ENCODE measurements at places on chromosomes 3 and 15. TPM values are rescaled to one million over a fixed set of nuclear protein-coding genes. Genes with fewer than 3 reads are reported as not detected.

DNA sequence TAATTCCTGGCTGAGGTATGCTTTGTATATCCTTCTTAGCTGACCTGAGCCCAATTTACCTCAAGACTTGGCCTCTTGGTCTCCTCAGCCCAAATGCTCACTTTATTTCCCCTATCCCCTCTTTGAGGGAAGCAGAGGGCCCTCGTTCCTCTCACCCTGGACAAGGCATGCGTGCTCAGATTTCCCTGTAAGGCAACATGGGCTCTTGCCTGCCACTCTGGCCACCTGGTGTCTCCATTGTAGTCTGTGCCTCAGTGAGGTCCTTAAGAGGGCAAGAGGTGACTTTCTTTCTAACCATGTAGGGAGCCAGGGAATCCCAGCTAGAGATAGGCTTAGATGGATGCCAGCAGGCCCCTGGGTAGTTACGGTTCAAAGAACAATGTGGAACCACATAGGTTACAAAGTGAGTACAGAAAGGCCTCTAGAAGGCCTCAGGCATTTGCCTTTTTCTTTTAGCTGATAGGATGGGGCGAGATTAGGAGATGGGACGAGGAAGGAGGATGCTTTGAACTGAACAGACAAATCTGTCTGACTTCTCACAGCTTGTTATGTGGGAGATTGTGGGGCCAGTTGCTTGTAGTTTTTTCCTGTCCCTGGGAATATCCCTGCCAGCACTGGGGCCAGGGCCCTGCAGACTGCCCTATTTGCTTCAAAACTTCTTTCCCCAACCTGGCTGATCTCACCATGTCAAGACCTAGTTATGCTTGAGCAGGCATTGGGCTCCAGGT is 1.1 kb upstream of the INTS14 start:
- DNase-seq = peak; percentile 18

DNA sequence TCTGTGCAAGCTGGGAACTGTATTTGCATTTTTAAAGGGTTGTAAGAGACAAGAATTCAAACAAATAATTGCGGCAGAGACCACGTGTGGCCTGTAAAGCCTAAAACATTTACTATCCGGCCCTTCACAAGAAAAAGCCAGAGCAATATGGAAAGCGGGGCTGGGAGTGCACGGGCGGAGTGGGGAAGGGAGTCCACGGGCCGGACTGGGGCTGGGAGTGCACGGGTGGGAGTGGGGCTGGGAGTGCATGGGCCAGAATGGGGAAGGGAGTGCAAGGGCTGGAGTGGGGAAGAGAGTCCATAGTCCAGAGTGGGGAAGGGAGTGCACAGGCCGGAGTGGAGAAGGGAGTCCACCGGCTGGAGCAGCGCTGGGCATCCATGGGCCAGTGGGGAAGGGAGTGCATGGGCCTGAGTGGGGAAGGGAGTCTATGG is 41.2 kb downstream of the KLF15 start:
- no peak for DNase-seq

DNA sequence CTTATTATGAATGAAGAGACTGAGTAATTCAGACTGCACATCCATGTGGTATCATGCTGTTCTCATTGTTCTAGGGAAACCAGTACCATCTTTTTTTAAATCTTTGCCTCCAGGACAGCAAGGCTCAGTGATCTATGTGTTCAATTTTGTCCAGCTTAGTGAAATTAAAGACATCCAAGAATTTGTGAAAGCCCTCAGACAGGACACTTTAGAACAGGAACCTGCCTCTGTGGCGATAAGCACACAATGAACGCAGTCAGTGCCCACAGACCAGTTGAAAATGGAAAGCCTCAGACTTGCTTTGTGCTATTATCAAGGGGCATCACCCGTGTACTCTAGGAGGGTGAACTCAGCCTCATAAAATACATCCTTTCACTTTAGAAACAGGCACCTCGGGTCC is 20.1 kb downstream of the EID1 start:
- DNase-seq = no peak

GRCh38 chr15:36291501-36291900 is 287.9 kb upstream of the CDIN1 start:
- no peak for DNase-seq

SCN11A gene
- not detected for total RNA-seq

KLHL40 gene
- total RNA-seq = 67.1 TPM

NRROS gene
- 0.59 TPM for total RNA-seq

Data from myocyte (in vitro differentiated cells).